ENCODE measurements at places on chromosomes 16 and 17.

DNA sequence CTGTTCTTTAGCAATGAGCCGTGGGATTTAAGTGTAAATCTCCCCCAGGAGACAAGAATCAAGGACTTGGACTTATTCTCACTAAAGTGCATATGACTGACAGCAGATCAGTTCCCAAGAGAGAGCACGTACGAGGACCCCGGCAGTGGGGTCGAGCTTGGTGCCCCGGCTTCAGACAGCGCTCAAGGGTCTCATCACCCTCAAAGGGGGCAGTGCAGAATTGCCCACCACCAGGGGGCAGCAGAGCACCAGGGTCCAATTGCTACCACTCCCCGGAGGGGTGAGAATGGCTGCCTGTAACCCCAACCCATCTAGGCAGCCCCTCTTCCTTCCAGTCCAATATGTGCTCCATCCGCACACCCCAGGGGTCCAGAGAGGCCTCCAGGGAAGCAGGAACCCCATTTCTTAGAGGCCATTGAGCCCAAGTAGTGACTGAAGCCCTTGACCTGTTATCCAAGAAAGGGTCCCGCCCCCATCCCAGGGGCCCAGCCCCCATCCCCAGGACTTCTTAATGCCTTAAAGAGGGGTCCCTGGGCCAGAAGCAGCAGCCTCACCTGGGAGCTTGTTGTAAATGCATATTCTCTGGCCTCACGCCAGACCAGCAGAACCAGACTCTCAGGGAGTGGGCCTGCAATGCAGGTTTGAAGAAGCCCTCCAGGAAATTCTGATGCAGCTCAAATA lies 86.1 kb downstream of the ZDHHC7 start:
- DNase-seq: peak; percentile 75

DNA sequence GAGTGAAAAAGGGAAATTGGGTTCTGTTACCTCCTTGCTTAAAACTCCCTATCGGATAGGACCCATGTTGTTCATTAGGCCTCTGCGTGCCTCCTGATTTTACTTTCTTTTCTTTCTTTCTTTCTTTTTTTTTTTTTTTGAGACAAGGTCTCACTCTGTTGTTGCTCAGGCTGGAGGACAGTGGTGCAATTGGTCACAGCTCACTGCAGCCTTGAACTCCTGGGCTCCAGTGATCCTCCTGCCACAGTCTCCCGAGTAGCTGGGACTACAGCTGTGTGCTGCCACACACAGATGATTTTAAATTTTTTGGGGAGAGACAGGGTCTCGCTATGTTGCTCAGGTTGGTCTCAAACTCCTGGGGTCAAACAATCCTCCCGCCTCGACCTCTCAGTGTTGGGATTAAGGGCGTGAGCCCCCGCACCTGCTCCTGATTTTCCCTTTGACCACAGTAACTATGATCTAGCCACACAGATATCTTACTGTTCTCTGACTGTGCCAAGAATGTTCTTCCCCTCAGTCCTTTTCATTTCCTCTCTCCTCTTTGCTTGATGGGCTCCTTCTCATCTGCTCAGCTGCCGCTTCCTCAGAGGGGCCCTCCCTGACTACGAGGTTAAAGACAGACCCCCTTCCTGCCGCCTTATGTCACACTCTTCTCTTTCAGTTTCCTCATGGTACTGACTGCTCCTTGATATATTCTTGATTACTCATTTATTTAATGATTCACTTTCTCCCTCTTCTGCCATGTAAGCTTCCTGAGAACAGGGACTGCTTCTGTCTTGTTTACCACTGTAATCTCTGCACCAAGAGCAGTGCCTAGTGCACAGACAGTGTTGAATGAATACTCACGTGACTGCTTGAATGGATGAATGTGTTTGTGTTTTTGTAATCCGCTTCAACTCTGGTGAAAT lies 44.3 kb downstream of the LCMT1 start:
- peak; percentile 30 for DNase-seq

DNA sequence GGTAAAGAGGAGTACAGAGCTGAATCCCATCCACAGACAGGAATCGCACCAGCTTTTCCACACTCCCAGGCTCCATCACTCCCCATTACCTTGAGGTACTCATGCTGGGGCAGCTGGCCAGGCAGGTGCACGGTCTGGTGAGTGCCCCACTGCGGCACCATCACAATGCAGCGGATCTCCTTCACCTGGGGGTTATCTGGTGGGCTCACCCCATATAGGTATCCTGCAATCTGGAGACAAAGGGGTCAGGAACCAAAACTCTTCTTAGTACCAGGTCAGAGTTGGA lies 1.8 kb upstream of the RILP start:
- no peak for DNase-seq

GRCh38 chr17:50769884-50770283 lies 2.6 kb upstream of the ANKRD40CL start:
- no peak for DNase-seq

All from stimulated activated CD4-positive, alpha-beta T cell treated with anti-CD3 and anti-CD28 coated beads, Interleukin-4, amount 100 ng/mL, for 24 hours (primary cell).